ENCODE measurements at places on chromosomes 1 and 21.

- DNase-seq, result no peak
Observed at GRCh38 chr1:241902391-241903065, 54.5 kb downstream of the EXO1 start.

GRCh38 chr1:182248721-182249120 is 142.9 kb downstream of the GLUL start:
- no peak for DNase-seq

- DNase-seq, result no peak
Observed at GRCh38 chr1:66519992-66520391, 14.0 kb upstream of the SGIP1 start.

- DNase-seq, result no peak
Observed at GRCh38 chr1:108961198-108961597, 2.1 kb downstream of the CLCC1 start.

- no peak for DNase-seq
Observed at GRCh38 chr1:110208916-110209645, 1.0 kb upstream of the KCNC4 start.

- DNase-seq, result no peak
Observed at GRCh38 chr1:68723791-68724190, 226.9 kb upstream of the DEPDC1 start.

DNA sequence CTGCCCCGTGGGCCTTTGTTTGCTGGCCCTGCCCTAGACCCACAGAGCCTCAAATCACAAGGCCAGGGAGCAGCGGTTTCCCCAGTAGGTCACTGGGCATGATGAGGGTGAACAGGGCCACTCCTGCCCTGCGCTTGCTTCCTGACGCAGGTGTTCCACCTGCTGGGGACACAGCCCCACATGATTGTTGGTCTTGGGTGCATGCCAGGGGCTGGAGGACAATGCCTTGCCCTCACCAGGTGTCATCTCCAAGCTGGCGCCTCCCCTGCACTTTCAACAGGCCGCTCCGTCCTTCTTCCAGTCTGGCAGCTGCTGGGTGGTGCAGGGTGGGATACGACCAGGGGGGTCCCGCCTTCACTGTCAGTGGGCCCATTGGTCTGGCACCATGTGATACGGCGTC is 24.3 kb downstream of the IL10RB start:
- DNase-seq, result no peak

DNA sequence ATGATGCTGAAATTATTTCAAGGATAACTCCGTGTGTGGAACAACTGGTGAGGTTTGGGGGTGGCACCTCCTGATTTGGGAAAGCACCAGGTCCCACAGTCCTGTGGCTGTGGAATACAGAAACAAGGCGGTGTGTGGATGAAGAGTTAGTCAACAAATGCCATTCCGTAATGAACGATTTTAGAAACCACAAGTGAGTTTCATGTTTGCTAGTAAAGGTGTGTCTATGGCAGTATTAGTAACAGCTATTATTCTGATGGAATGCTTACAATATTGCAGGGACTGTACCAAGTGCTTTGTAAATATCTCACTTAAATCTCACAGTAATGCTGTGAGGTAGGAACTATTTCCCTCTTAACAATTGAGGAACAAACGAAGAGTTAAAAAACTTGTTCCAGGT is 53.8 kb downstream of the B3GALNT2 start:
- no peak for DNase-seq

DNA sequence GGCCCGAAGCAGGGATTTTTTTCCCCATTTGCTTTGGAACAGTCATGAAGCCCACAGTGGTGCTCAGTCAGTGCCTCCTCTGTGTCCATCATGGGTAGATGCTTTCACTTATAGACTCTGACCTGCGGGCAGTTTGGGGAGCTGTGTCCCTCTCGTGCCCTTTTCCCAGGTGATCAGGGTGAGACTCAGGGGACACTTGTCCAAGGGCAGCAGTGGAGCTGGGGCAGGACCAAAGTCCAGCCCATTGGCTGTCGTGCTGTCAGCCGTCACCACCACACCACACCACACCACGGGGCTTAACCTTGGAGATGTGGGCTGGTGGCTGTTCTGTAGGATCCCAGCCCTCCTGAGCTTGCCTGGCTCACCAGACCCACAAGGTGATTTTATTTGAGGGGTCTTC is 34.9 kb downstream of the SIM2 start:
- no peak for DNase-seq

DNA sequence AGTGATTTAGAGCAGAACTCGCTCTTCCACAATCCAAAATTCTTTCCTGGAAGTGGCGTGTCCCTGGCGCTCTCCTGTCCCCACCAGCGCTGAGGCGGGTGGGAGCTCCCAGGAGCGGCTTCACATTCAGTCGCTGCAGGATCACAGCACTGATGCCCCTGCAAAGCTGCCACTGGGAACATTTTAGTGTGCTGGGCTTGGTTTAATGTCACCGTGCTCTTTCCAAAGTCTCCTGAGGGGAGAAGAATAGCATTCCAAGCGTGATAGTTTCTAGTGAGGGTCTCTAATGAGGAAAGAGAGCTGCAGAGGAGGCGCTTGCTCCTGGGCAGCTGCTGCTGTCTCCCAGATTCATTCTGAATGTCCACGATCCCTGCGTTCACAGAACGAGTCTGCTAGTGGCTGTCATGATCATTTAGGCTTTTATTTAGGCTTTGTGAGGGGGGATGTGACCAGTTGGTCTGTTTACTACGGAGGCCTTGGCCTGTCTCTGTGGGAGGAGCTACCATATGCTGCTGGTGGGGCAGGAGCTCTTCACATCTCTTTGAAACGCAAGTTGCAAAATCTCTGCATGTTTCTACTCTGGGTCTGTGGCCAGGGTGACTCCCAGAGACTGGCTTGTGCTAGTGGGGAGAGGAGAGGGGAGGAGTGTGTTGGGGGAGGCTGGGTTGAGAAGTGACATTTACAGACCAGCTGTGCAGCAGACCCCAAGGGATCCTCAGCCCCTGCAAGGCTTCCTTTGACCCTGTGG is 23.4 kb downstream of the OLFML3 start:
- DNase-seq, result no peak

GRCh38 chr1:40923511-40924020 is 55.9 kb upstream of the CTPS1 start:
- DNase-seq, result peak; percentile 48

DNA sequence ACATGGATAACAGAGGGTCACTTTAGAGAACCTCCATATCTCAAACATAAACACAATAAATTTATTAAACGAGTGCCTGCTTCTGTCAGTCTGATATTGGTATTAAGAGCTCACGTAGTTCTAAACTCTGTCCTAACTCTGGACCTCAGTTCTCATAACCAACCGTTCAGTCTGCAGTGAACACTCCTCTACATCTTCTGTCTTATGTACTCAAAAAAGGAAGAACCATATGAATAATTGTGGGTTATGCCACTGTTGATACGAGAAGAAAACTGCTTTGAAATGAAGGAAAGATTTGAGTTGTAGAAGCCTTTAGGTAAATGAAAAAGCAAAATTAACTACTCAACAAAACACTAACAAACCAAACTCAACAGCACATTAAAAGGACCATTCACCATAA is 53.7 kb downstream of the DPYD start:
- DNase-seq, result no peak

GRCh38 chr1:119909890-119910596 is 13.7 kb upstream of the ADAM30 start:
- no peak for DNase-seq

DNA sequence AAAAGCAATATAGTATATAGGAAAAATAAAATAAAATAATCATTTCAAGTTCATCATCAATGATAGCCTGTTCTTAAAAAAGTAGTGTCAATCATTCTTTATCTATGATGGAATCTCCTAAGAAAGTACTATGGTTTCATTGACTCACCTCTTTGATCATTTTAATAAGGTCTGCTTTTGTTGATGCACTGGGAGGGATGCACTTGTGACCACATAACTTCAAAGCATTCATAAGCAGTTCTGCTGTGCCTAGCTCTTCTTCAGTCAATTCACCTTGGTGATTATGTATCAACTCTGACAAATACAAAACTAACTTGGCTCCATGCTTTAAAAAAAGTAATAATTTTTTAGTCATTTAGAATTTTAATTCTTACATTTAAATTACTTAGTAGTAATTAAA is 84.8 kb upstream of the GNG4 start:
- no peak for DNase-seq

DNA sequence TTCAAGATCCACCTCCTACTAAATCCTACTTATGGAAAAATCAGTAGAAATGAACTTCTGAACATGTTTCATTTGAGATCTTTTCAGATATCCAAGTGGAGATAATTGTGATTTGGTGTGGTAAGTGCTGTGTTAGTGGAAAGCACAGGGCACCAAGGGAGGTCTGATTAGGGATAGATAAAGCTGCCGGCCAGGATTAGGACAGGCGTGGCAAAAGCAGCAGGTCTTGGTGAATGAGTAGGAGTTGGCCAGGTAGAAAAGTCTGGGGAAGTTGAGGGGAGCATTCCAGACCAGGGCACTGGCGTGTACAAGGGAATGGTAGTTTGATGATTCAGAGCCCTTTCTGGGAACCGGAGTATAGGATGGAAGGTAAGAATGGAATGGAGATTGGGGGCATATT is 47.8 kb downstream of the AZIN2 start:
- no peak for DNase-seq

- DNase-seq, result peak; percentile 19
Observed at GRCh38 chr1:159646687-159647086, 59.1 kb downstream of the APCS start.

- DNase-seq, result no peak
Observed at GRCh38 chr1:244413736-244414135, 38.0 kb downstream of the ADSS2 start.

GRCh38 chr1:219092206-219092605 is 81.5 kb upstream of the LYPLAL1 start:
- DNase-seq, result no peak

- peak; percentile 7 for DNase-seq
Observed at GRCh38 chr21:28111151-28111619, 881.5 kb downstream of the LTN1 start.

- DNase-seq, result no peak
Observed at GRCh38 chr21:40845441-40845995, 1.4 kb downstream of the DSCAM start.

DNA sequence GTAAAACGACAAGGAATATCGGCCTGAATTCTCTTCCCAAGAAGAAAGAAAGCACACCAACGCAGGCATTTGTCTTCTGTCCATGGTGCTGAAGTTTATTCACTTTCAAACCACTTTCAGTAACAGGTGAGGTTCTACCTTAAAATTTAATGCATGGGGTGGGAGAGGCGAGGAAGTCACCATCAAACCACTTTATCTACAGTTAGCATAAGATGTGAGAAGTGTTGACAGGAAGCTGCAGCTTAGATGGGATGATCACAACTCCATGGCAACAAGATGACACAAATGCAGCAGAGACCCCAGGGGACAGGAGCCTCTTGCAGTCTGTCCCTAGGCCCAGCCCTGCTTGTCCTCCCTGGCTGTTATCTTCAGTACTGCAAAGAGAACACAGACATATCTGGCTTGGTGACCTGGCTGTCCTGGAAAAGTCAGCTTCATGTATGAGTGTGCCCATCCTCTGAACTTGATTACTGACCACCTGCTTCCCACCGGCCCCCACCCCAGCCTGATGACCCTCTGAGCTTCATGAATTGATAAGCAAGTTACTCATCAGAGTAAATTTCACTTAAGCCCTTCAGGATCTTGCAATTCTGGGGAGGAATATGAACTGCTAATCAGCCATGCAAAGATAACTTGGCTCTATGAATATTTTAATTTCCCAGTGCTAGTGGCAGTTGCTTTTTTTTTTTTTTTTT is 1.8 kb downstream of the NPPA start:
- no peak for DNase-seq

GRCh38 chr1:1305300-1306069 is 2.2 kb downstream of the ACAP3 start:
- peak; percentile 55 for DNase-seq

DNA sequence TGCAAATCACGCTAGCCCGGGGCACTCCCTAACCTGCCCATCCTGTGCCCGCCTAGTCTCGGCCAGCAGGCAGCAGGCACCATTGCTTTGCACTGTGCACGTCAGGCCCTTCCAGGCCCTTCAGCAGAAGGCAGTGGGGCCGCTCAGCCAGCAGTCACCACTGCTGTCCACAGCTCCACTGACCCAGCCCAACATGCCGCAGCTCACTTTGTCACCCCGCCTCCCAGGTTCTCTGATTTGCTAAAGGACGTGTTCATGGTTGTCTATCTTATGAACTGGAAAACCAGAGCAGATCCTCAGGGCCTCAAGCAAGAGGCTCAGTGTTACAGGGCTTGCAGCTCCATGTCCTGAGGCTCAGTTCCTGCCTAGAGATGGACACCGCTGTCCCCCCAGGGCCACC is 14.2 kb upstream of the SPOCD1 start:
- no peak for DNase-seq

- peak; percentile 74 for DNase-seq
Observed at GRCh38 chr1:28208818-28209441, 23.9 kb downstream of the DNAJC8 start.

DNA sequence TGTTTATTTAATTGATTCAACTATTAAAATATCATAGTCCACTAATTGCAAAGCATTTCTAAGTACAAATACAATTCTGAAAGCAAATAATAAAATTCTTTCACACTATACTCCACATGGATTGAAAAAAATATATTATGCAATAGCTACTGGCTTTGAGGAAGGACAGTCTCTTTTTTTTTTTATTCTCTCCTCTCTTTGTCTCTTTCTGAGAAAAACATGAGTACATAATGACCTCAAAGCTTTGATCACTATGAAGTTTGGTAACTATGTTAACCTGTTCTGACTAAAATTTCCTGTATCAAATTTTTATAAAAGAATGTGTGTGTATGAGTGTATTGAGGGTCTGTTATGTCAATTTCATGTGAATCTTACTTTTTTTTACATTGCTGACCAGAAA is 96.2 kb downstream of the RGS2 start:
- DNase-seq, result no peak

DNA sequence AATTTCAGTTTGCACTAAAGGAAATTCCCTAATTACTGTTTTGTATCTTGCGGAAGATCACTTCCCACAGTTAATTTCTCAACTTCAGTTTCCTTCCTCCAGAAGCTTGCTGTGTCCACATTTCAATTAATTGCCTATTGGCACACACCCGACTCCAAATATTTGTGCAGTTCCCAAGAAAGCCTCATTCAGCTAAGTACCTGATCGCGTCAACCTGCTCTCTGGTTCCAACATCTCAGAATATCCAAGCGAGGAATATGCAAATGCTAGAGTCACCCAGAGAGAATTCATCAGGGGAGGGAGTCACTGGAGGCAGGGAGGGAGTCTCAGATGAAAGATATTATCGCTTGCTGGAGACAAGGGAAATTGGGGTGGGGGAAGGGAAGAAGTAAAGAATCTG is 351.3 kb downstream of the RRAGC start:
- DNase-seq, result no peak

- DNase-seq, result no peak
Observed at GRCh38 chr1:154006136-154006535, 15.6 kb downstream of the RPS27 start.
